ENCODE measurements at places on chromosomes 7 and 10.

DNA sequence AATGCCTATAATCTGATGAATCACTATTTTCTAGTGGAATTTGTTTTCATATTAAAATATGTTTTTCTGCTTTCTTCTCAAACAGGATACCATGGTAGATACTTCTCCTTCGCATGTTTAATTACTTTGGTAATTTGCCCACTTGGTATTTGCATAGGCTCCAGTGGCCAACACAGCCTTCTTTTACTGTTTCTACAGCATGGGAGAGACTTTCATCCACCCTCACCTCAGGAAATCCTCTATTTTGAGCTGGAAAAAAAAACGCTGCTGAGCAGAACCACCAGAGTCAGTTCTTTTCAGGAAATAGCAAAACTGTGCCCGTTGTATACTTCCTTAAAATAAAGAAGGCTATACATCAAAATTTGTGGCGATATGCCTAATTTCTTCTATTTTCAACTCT, 213.3 kb downstream of the MDFIC start:
- DNase-seq, result no peak

DNA sequence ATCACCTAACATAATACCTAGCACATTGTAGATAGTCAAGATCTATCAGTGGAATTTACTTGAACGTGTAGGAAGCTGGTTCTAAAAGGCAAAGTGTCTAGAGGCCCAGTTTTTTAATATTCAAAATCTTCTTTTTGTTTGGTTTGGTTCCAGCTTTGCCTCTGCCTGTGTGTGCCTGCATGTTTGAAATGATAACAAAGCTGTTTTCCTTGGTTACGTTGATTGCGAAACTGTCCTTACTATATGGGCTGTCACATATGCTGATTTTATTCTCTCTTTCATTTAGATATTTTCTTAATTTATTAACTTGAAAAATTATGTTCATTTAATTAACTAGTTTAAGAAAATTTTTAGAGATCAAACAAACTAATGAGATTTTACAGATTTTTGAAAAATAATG, 237.3 kb downstream of the SEMA3A start:
- DNase-seq, result peak; percentile 27

GRCh38 chr7:3592401-3593134, 291.5 kb downstream of the SDK1 start:
- DNase-seq, result no peak

DNA sequence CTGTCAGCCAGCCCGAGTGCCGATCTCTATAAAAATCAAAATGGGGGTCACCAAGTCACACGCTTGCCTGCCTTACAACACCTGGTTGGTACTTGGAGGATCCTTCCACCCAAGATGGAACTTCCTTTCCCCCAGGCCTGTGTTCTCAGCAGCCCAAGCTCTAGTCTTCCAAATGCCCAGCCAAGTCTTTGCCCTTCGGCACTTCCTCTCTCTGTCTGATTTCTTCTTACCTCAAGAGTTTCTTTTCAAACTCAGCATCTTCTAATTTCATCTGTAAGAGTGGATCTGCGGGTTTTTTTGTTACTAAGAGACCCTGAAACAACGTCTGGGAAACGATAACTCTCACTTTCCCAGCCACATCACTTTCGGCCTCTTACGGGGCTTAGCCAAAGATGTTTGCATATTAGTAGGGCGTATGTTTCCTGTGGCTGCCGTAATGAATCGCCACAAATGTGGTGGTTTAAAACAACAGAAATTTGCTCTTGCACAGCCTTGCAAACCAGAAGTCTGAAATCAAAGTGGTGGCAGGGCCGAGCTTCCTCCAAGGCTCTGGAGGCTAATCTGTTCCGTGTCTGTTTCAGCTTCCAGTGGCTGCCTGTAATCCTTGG, 219.9 kb downstream of the TCF7L2 start:
- no peak for DNase-seq

- DNase-seq, result no peak
Observed at GRCh38 chr10:10855151-10855581, 162.5 kb upstream of the CELF2 start.

DNA sequence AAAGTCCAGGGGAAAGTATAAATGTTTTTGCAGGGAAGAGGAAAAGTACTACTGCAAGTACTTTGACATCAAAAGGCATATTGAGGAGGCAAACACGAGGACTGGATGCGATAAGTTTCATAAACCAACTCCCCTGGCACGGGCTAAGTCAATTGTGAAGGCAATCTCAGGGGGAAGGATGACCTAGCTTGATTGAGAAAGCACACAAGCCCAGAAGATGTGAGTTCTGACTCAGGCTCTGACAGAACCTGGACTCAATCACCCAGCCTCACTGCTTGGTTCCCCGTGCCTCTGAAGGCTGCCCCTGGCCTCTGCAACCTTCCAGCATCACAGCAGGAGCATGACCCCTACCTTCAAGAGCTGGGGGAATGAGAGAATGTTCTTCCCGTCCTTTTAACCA, 93.2 kb upstream of the ZNF438 start:
- DNase-seq, result no peak

- DNase-seq, result no peak
Observed at GRCh38 chr7:139830782-139831501, 1.9 kb downstream of the TBXAS1 start.

- no peak for DNase-seq
Observed at GRCh38 chr7:47313564-47313963, 268.3 kb downstream of the TNS3 start.

- DNase-seq, result peak; percentile 48
Observed at GRCh38 chr10:28984431-28984830, 304.4 kb upstream of the LYZL1 start.

GRCh38 chr10:76231286-76231934, 800.0 kb downstream of the LRMDA start:
- no peak for DNase-seq

DNA sequence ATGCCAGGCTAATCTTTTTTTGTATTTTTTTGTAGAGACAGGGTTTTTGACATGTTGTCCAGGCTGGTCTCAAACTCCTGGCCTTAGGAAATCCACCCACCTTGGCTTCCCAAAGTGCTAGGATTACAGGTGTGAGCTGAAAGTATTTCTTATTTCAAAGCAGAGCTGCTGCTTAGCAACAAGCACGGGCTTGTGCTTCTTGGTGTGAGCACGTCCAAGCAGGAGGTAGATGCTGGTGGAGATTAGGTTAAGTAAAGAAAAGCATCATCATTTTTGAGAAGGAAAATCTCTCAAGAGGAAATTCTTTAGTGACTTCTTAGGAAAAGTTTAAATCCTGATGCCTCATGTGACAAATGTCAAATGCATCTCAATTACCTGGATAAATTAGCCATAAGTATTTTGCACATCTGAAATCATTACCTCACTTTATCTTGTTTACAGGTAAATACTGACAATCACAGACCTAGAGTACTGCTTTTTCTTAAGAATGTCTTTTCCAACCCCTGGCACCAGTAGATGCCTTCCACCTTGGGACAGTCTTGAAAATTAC, 431.8 kb upstream of the FZD8 start:
- DNase-seq, result no peak

DNA sequence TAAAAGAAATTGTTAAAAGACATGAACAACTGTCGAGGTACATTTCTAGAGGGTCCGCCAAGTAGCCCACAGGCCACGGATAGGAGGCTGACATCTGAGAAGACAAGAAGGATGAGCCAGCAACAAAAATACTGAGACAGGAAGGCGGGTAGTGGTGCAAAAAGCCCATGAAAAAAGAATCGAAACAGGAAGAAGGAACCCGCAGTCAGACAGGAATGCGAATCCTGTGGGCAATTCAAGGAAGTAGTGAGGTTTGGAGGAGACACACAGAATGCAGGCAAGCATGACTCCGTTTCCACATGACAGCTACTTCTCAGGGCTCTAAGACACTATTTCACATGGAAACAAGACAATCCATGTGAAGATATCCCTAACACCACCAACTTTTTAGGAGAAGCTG, 125.2 kb downstream of the DOCK4 start:
- no peak for DNase-seq

DNA sequence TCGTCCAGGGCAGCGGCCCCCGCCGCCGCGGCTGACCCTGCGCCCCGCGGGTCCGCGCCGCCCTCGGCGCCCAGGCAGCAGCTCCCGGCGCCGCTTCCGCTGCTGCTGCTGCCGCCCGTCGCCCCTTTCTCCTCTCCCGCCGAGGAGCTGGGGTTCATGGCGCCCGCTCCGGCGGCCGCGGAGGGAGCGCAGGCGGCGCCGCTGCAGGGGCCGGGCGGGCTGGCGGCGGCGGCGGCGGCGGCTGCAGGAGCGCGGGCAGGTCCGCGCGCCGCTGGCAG, 286 bp downstream of the DGKI start:
- no peak for DNase-seq

GRCh38 chr7:84629216-84629615, 434.6 kb upstream of the SEMA3A start:
- no peak for DNase-seq

GRCh38 chr7:124310934-124311390, 278.1 kb upstream of the TMEM229A start:
- DNase-seq, result no peak

DNA sequence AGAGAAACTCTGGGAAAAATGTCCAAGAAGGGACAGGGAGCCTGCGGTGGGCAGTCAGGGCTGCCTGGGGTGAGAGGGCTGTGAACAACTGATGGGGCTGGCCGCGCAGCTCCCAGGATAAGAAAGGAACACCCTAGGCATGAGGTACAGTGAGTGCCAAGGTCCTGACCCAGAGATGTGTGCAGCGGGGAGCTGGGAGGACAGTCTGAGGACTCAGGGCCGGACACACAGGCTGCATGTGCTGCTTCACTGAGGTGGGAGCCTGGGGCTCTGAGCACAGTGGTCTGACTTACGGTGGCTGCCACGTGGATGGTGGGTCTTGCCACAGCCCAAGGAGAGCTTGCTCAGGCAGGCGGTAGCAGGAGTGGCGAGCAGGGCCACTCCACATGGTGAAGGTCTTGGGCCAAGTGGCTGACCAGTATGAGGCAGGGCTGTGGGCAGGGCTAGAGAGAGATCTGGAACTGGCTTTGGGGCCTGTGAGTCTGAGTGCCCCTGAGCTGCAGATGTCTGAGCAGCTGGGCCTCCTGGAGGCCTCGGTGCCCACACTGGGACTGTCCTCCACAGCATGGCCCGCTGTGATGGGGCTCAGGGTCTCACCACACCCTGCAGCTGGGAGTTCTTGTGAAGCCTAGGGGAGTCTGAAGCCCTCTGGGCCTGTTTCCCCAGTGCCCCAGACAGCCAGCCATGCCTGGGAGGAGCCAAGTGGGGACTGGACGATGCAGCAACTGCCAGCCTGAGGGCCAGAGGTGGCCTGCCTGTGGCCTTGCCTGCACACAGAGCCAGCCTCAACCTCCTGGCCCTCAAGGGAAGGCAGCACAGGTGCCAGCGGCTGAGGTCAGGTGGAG, 60.3 kb downstream of the RASGEF1A start:
- no peak for DNase-seq

DNA sequence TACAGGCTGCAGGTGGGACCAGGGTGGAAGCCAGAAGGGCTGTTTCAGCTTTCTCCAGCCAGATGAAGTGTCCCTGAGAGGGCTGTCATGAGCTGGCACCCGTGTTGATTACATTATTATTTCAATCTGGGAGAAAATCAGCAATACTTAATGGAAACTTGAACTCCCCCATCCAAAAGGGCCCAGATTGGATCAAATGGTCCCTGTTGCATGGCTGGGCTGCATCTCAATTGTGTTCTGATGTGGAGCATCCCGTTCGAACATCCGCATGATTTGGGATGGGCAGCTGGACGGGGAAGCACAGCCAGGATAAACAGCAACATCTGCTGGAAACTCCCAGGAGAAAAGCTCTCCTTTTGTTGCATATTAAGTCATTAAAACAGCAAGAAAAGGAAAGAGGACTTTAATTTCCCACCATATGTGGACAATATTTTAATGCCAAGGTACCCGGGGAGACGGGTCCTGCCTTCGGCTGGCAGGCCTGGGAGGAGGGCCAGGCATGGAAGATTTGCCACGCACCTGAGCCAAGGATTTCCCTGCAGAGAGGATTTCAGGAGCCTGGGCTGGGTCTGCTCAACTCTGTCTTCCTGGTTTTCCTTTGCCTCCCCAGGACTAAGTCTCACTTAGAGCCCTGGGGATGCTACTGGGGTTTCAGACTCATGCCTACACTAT, 52.4 kb downstream of the NPTX2 start:
- no peak for DNase-seq

DNA sequence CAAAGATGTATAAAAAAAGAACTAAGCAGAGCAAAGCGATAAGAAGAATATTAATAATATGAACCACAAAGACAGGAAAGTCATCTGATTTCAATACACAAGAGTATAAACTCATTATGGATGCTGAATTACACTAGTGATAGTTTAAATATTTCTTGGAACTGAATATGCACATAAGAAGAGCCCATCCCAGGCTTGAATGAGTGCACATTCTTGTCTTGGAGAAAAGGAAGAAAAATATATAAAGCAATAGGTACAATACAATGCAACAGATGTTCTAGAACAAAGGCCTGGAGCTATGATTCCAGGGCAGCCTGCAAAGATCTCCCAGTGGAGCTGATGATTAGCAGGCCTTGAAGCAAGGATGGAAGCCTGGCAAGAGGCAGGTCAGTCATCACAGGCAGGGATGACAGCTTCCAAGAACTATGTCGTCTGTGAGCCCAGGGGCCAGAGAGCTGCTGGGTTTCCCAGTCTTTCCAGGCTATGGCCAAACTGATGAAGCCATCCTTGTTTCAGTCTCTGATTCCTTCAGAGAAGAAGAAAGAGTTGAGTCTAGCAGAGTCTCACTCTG, 277.6 kb downstream of the KCNMA1 start:
- no peak for DNase-seq

DNA sequence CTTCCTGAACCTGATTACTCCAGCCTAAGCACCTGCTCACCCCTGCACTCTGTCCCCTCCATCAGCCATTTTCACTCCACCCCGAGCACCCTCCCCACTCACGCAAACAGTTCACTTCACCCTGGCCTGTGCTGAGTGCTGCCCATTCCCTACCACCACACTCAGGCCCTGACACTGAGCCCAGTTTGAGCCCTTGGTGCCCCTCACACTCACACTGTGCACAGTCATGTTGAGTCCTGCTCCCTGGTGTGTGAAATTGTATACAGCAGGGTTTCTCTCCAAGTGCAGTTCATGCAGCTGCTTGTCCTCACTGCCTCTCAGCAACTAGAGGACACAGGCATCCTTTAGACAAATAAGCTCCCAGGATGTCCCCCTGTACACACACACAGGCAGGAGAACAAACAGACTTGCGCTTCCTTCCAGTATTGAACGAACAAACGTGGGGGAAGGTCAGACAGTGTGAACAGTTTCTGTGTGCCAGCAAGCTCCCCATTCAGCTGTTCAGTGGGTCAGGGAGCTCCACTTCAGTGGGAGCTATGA, 6.8 kb downstream of the MYO1G start:
- no peak for DNase-seq
